ENCODE measurements at places on chromosomes 5 and 9.

- DNase-seq = no peak
These were observed 56.3 kb downstream of the CETN3 start for GRCh38 chr5:90353254-90353653.

DNA sequence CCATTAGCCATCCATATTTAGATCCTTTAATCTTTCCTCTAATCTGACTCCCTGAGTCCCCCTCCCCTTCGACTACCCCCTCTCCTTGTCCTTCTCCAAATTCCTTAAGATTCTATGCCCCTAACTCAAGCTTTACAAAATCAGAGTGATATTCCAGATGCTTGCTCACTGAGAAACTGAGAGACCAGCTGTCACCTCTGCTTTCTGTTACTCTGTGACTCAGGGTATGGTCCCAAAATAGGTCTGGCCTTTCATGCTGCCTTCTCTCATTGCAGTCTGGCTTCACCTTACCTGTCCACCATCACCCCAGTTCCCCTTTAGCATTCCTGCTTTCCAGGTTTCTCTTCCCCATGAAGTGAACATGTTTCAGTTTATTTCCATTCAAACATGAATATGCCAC, 383.3 kb upstream of the SLC30A5 start:
- no peak for DNase-seq

DNA sequence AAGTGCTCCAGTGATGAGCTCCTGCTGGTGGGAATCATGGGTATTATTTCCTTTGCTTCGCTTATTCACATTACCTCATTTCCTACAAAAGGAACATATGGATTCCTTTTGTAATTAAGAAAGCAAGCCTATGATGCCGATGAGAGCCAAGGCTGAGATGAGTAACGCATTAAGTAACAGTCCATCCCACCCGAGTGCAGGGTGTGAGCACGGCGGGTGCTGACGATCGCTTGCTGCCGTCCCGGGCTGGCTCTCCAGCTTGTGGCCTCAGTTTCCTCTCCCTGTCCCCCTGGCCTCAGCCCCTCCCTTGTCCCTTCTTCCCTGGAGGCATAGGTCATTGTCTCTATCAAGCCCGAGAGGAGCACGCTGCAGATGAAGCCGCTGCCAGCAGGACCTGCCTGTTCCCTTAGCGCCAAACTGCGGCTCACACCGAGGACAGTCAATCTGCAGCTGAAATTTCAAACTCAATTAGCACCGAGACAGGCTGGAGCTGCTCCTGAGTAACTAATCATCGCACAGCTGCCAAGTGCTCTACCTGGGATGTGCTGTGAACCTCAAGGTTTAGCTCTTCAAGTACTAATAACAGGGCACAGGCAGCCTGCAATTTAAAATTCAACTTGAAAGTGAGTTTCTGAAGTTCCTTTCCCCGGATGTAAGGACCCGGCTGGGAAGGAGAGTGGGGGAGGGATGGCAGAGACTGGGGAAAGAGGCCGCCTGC, 115.2 kb upstream of the RAPGEF1 start:
- DNase-seq = no peak

DNA sequence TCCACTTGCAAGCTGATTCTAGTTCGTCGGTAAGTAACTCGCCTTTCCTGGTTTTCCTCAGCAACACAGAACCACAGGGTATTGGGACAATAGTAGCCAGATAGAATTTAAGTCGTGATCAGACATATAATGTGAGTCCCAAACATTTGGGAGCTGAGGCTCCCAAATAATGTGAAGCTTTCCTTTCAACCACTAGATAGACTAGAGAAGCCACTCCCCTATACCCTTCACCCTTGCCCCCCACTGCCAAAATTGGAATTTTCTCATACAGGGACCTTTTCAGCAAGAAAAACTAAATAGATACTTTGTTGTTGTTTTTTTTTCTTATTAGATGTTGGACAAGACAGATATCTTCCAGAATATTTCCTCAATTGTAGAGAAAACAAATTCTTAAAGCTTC, 1.9 kb downstream of the C6 start:
- no peak for DNase-seq

DNA sequence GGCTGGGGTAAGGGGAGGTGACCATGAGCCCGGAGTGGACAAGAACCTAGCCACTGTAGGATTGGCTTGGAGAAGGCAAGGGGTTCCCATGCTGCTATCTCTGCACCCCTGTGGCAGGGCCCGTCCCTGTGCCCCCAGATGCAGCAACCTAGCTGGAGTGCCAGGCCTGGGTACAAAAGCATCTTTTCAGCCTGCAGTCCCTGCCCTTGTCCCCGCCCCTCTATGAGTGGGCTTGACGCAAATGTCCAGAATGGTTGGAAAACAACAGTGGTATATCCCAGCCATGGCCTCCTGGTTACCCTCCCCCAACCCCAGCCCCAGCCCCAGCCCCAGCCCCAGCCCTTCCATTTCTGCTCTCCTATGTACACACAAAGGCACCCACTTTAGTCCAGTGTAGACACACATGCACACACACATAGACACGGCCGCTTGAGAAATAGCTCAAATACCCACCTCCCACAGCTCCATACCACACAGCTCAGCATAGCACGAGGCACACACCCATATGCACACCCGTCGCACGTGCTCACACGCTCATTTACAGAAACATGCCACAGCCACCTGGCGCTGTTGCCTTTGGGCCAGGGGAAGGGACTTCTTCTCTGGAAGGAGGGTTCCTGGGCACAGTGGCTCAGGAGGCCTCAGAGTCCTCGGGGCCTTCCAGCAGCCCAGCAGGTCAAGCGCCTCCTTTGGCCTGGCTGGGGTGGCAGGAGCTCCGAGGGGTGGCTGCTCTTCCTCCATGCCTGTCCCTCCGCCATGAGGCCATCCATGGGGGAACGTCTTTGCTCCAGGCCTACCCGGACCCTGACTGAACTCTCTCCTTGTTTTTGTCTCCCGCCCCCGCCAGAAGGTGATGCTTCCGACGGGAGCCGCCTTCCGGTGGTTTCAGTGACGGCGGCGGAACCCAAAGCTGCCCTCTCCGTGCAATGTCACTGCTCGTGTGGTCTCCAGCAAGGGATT, 34.1 kb downstream of the CXXC5 start:
- DNase-seq = no peak

GRCh38 chr5:168159425-168159824, 132.0 kb upstream of the WWC1 start:
- no peak for DNase-seq

GRCh38 chr5:152933056-152933455, 528.0 kb upstream of the NMUR2 start:
- no peak for DNase-seq

DNA sequence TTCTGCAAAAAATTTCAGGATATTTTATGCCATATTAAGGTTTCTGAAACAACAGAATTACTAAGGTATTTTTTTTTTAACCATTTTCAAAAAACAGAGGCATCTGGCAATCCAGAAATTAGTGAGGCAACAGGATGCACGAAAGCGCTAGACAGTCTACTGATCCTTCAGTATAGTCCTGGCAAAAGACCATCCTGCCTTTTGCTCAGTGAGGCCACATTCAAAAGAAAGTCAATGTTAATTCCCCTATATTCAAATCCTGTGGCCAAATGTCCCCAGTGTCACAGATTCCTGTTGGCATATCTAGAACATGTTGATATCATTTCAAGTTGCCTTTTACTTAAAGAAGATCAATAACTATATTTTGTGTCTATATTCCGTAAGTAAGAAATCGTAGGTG, 13.1 kb upstream of the NFIB start:
- no peak for DNase-seq

- no peak for DNase-seq
These were observed 30.1 kb downstream of the ITGA1 start for GRCh38 chr5:52817818-52818217.

DNA sequence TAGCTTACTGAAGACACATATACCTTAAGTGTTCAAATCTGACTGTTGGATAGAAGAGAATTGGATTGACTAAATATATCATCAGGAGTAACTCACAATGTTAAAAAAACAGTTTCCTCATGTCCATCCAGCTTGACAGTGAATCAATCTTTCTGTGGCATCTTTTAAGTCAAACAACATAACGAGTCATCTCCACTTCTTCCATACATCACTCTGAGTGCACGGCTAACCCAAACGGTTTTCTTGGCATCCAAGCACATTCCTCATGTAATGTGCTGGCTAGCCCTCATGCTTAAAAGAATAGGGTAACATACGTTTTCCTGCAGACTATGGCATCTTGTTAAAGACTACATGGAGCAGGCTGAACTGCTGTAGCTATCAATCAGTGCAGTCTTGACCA, 291.5 kb upstream of the TRPC7 start:
- DNase-seq = no peak

DNA sequence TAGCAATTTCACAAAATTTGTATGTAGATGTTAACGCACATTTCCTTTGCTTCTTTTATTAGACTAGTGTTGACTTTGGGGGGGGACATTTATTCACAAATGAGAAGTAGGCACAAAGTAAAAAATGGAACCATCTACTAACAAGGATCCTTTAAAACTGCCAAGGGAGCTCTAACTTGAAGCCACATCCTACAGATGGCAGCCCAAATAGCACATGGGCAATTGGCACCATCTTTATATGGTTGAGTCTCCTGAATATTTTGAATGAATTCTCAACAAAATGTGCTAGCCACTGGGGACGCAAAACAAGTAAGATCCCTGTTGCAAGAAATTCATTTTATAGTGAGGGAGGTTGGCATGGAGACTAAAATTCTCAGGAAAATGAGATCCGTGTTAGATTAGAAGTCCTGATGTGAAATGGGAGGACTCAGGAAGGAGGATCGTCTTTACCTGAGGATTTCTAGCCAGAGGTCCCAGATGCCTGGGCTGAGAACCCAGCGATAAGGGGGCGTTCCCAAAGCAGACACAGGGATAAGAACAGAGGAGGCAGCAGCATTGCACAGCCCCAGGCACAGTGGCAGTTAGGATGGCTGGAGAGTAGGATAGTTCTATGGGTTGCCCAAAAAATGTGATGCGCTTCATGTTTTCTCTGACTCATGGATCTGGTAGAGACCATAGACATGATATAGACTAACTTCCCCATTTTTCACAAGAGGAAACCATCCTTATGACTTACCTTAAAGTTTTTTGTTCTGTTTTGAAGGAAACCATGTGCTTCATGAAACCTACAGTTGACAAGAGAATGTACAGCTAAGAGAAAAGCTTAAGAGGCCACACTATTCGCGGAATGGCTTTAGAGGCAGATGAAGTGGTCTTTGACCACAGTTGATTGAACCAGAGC, 37.4 kb downstream of the C9orf152 start:
- DNase-seq = no peak

- DNase-seq = no peak
These were observed 113.1 kb upstream of the TBC1D2 start for GRCh38 chr9:98368366-98369065.

DNA sequence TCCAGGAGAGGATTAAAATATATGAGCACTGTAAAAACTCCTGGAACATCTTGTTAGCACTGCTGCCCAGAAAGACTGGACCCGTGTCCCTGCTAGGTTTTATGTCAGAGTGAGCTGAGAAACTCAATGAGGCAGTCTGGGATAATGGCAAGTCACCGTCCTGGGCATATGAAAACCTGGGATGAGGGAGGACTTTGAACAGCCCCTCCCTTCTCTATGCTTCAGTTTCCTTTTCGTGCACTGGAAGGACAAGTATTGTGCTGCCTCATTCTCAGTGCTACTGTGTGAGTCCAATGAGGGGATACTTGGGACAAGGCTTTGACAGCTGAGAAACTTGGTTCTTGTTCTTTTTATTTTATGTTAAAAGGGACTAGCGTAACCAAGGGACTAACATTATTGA, 143.0 kb upstream of the SHB start:
- no peak for DNase-seq

- no peak for DNase-seq
These were observed 24.3 kb upstream of the KCNV2 start for GRCh38 chr9:2693056-2693455.

DNA sequence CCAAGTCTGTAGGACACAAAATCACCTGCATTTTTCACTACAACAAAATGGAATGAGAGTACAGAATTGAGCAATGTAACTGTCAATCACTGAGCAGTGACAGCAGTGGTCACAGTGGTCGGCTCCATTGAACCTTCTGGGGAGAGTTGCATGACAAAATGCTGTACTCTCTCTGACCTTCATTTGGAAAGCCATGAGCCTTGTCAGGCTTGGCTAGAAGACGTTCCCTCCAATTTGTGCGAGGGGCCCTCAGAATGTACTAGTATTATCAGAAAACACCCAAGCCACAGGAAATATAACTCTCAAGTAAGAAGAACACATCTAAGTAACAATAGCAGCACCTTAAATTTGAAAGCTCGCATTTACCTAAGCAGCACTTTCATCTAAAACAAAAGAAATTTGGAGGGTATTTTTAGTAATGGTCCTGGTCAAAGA, 425.6 kb upstream of the MEF2C start:
- DNase-seq = no peak

- DNase-seq = no peak
These were observed 2.0 kb upstream of the ADAMTS6 start for GRCh38 chr5:65483546-65484346.

DNA sequence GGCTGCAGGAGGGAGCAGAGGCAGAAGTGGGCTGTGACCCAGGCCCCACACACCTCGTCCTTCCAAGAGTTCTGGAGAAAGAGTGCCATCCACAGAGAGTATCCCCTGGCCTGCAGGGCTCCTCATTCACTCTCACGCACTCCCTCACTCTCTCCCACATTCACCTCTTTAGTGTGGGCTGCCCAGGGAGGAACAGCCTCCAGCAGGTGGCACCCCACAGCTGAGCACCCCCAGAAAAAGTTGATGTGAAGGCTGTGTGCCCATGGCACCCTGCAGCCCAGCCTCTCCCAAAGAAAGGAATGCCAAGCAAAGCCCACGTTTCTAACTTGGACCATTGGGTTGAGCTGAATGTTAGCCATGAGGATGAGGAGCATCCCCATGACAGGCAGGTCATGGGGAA, 4.5 kb upstream of the SHC3 start:
- no peak for DNase-seq

- no peak for DNase-seq
These were observed 85.8 kb downstream of the SNX18 start for GRCh38 chr5:54603372-54603771.

GRCh38 chr9:112925058-112925641, 34.5 kb upstream of the SLC46A2 start:
- DNase-seq = no peak

DNA sequence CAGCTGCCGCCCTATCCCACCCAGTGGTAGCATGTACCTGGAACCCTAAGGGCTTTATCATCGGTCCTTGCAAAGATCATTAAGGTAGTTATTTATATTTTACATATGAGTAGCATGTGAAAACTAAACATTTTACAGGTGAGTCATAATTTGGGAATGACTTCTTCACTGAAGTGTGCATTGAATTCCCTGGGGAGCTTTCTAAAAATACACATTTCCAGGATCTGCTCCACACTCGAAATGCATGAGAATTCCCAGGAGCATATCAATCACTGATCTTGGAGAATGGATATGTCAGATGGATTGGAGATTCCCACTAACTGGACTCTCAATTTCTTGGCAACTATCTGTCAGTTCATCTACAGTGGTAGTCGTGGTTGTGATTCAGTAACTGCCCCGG, 717.5 kb downstream of the IRX1 start:
- DNase-seq = no peak

- no peak for DNase-seq
These were observed 106.7 kb downstream of the MCTP1 start for GRCh38 chr5:95178046-95178651.

All from activated CD8-positive, alpha-beta memory T cell treated with anti-CD3 and anti-CD28 coated beads for 1 hour (primary cell).